Cerebellar cortex (tissue), 1 donor: ENCODE measurements at places on chromosomes 11 and 22.

DNA sequence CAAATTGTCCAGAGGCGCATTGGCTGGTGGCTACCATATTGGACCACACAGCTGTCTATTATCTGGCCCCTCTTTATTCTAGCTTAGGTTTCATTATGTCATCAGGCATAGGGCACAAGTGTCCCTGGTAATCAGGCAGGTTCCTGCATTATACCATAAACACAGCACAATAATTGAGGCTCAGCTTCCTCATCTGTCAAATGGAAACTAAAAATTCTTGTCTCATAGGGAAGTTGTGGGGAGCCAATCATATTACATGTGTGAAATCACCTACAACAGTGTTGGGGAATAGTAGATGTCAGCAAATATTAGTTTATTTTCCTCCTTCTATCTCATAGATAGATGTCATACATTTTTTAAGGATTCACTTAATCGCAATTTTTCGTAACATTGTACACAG, 231.0 kb upstream of the SORL1-AS1 start:
- DNase-seq, result no peak

GRCh38 chr11:28153586-28153985, 45.4 kb downstream of the METTL15 start:
- no peak for DNase-seq

- DNase-seq, result peak; percentile 9
Observed at GRCh38 chr22:50027639-50028537, 15.3 kb upstream of the IL17REL start.

- no peak for DNase-seq
Observed at GRCh38 chr11:100769165-100769564, 82.1 kb downstream of the ARHGAP42 start.

GRCh38 chr11:126284829-126285228, 1.9 kb downstream of the TIRAP start:
- DNase-seq, result peak; percentile 26

- no peak for DNase-seq
Observed at GRCh38 chr11:96647621-96648020, 257.8 kb downstream of the JRKL start.

DNA sequence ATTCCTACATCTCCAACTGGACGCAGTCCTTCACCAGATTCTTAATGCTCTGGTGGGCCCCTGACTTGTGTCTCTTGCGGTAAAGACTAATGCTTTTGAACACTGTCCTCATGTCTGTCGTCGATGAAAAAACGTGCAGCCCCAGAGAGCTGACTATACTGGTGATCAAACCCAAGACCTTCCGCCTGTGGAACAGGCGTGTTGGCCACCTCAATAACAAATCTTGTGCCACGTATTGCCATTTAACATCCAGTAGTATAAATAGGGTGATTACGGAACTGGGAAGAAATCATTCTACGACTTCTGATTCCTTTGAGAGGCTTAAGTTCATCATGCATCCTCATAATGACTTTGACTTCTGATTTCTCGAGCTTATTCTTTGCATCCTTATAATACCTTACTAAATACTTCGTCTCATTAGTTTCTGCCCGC, 45.6 kb downstream of the OR4D9 start:
- peak; percentile 61 for DNase-seq

DNA sequence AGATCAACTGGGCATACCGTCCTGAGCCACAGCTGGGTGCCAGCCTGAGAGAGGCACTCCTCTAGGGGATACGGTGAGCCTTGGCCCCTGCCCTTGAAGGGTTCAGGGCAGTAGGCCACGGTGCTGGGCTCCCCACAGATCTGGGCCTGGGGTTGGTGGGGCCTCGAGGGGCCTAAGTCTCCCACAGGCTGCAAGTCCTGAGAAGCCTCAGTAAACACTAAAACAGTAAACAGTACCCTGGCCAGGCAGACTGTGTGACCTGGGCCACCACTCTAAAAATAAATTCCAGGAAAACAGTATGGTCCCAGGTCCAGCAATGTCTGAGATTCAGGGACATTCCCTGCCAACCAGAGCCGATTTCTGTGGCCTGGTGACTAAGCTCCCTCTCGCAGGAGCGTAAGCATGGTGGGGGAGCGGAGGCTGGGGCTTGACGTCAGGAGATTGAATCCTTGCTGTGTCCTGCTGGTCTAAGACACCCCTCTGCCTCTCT, 2.3 kb upstream of the RHOD start:
- peak; percentile 37 for DNase-seq

DNA sequence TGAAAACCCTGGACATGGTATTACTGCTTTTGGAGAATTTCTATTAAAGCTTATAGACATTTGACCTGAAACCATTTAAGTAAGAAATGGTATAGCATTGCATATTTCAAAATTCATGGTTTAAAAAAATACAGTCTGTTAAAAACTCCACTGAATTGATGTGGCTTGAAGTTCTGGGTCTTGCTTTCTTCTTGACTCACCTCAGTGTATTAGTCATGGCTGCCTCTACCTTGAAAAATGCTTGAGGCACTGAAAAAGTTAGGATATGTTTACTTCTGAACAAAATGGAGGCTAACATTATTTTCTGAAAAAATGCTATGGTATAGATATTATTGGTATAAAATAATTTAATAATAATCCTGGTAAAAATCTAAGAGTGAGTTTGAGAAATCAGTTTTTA, 349.2 kb downstream of the AASDHPPT start:
- DNase-seq, result no peak

- DNase-seq, result no peak
Observed at GRCh38 chr11:134022748-134023147, 46.1 kb upstream of the JAM3 start.

GRCh38 chr11:3855808-3856491, 486 bp downstream of the STIM1 start:
- peak; percentile 46 for DNase-seq

DNA sequence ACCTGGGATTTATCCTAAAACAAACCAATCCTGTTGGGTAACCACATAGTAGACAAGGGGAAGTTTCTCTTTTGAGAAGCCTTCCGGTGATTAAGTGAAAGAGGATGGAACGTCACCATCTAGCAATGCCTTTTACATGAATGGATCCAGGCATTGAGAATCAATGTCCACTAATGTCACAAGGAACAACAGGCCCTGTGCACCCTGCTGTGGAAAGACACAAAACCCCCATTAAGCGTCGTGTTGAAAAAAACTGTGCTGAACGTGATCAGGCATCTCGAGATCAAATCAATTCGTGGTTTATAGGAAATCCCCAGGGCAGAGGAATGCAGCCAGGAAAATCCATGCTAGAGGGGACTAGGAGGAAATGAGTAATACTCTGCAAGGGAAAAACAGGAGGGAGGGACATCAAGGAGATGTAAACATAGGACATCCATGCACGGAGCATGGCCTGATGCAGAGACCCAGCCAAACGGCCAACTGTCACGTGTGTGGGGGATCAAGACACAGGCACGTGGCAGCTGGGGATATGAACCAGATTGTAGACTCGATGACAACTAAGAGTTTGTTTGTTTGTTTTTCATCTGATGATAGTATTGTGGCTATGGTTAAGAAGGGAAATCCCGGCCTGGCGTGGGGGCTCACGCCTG, 38.6 kb upstream of the CARS1 start:
- no peak for DNase-seq

DNA sequence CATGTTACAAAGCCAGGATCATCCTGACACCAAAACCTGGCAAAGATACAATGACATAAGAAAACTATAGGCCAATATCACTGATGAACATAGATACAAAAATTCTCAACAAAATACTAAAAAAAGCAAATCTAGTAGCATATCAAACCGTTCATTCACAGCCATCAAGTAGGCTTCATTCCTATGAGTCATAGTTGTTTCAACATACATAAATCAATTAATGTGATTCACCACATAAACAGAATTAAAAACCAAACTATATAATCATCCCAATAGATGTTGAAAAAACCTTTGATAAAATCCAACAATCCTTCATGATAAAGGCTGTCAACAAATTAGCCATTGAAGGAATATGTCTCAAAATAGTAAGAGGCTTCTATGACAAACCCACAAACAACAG, 1007.2 kb upstream of the RAG2 start:
- DNase-seq, result no peak

DNA sequence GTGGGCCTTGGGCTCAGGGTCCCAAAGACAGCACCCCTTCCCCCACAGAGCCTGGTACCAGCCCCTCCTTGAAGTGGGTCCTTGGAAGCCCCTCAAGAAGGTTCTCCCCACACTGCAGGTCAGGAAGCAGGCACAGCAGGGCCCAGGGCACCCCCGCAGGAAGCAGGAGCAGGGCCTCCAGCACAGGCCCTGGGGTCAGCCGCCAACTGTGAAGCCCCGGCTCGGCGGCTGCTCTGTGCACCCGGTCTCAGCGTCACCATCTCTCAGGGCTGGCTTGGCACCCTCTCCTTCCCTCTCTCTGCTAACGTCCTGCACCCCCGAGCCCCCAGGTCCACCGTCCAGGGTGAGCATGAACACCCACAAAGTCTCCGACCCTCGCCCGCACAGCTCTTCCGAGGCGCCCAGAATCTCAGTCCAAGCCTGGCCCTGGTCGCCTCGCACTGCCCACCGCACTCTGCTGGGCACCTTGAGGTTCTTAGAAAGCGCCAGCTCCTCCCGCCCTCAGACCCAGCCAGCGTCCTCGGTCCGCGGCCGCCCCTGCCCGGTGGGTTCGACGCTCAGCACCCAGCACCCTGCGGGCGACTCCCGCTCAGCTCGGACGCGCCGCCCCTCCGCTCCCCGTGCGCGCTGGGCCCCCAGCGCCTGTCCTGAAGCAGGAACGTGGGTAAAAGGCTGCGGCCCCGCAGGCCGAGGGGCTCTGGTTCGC, 1.4 kb upstream of the SIGIRR start:
- DNase-seq, result no peak

GRCh38 chr11:13465909-13466371, 2.9 kb upstream of the BTBD10 start:
- peak; percentile 58 for DNase-seq

- no peak for DNase-seq
Observed at GRCh38 chr22:19853879-19854777, 546 bp downstream of the GNB1L start.

DNA sequence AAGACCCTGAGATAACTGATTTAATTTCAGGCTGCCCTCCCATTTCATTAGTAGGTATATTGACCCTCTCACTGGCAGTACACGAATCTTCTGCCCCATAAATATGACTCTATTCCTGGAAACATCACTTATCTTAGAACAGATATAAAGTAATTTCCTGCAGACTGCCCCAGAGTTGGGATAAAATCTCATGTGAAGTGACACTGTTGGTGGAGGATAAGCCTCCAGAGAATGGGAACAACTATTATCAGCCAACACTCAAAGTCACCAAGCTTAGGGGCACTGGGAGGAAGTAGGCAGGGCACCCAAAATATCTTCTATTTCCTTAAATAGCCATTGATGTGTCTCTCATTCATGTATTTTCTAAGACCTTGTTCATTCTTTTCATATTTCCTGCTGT, 8.2 kb downstream of the OR51B5 start:
- DNase-seq, result no peak

GRCh38 chr11:92131289-92131865, 93.2 kb upstream of the FAT3 start:
- no peak for DNase-seq

- no peak for DNase-seq
Observed at GRCh38 chr11:111719379-111719778, 46.8 kb downstream of the PPP2R1B start.

DNA sequence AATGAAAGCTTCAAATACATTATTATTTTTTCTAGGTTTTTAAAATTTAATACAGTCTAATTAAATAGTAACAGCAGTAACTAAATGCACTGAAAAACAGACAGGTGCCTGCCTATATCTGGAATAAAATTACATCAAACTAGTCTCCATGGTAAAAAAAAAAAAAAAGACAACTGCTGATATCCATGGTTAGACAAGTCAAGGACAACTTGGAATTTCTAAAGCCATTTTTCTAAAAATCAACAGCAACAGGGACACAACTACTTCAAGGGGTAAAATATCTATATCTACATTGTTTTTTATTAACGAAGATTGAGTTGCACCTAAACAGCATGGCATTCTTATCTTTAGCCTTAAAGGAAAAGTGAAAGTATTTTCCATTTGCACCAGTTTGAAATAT, 74.7 kb upstream of the VPREB1 start:
- no peak for DNase-seq

GRCh38 chr11:114208377-114208776, 87.8 kb upstream of the NNMT start:
- DNase-seq, result no peak

- DNase-seq, result no peak
Observed at GRCh38 chr22:39565414-39565944, 5.1 kb upstream of the CACNA1I start.
